ENCODE measurements at places on chromosomes 7 and 10.

DNA sequence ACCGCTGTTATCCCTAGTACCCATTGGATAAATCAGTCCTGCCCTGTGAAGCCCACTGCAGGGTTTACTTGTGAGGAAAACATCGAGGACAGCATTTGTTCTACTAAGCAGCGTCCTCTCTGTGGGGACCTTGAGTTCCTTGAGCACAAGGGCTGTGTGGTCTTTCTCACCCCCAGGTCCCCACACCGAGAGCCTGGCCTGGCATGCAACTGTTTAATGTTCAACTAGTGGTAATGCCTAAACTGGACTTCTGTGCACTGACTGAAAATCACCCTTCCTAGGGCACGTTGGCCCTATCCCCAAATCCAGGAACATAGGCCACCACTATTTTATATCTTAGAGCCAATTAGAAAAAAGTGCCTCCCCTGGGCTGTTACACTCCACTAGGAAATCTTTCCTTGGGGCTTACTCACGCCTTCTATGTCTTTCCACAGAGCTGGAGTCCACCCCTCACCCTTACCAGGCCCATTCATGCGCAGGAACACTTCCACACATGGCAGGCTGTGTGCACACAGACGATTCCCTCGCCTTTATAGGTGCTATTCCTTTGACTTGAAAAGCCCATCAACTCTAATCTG lies 1.7 kb upstream of the TMEM213 start:
- DNase-seq = no peak

DNA sequence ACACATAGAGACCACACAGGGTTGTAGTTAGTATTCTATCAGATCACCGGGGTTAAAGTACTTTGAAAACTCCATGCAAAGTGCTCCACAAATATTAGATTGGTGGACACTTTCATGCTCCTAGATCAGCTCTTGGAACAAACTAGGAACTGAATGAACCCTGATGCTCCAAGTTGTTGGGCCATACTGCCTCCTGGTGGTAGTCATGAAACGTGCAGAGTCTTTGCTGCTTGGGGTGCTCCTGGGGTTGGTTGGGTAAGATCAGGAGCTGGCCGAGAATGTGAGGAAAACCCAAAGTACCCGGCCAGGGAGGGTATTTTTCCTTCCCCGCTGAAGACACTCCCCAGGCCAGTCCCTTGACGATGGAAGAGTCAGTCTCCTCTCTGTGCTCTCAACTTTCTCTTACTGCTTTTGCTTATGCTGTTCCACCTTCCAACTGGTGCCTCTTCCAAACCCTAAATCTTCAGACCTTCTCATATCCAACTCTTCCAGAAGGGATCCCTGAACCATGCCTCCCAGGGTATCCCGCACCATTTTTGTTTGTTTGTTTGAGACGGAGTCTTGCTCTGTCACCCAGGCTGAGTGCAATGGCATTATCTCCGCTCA lies 918 bp upstream of the RPEL1 start:
- peak; percentile 62 for DNase-seq

- no peak for DNase-seq
Observed at GRCh38 chr7:98105942-98106544, 619 bp upstream of the LMTK2 start.

GRCh38 chr7:120680985-120681384 lies 177.0 kb downstream of the TSPAN12 start:
- no peak for DNase-seq

GRCh38 chr7:3300221-3300650 lies 816 bp upstream of the SDK1 start:
- DNase-seq = peak; percentile 54

DNA sequence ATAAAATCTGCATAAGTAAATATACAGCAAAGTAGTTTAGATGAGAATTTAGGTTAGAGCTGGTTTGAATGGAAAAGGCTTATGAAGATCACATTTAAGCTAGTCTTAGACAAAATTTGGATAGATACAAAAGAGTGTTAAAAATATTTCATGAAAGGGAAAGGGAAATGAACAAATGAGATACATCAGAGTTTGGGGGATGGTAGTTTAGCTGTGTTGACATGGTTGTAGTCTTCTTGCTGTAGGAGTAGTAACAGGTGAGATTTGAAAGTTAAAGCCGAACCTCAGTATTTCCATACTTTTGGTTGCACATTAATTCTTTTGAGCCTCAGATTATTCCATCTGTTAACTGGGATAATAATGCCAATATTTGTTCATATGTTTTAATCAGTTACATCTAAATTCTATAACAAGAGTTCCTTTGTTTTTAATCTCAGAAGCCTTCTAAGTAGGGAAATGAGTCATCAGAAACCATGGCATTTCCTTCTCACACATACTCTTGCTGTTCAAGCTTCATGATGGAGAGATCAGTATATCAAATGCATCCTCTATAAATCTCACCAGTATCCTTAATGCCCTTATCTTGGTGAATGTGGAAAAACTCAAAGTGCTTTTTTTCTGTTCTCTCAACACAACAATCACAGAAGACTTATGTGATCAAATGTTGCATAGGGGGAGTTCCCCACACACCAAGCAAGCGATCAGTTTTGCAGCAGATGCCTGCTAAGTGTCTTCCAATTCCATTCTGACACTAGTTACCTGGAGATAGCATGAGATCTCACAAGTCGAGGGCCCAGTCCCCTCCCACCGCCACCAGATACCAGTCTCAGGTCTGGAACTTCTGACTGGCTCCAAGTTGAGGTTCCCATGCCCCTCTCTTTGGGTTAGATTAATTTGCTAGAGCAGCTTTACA lies 84.7 kb downstream of the MAPK8 start:
- peak; percentile 37 for DNase-seq

- DNase-seq = no peak
Observed at GRCh38 chr10:77547307-77548050, 90.1 kb downstream of the KCNMA1 start.
